ENCODE measurements at places on chromosomes 1 and 21.

GRCh38 chr1:115977499-115978258 is 1.4 kb downstream of the SLC22A15 start:
- no peak for DNase-seq

GRCh38 chr1:94026619-94027380 is 94.1 kb downstream of the ABCA4 start:
- DNase-seq, result no peak

GRCh38 chr1:59394706-59395425 is 98.0 kb downstream of the FGGY start:
- DNase-seq, result no peak

- no peak for DNase-seq
These were observed 27.2 kb downstream of the PCBP3 start for GRCh38 chr21:45670731-45671130.

- no peak for DNase-seq
These were observed 3.2 kb upstream of the AK2 start for GRCh38 chr1:33039840-33040239.

GRCh38 chr1:177884479-177885021 is 85.3 kb downstream of the SEC16B start:
- no peak for DNase-seq

DNA sequence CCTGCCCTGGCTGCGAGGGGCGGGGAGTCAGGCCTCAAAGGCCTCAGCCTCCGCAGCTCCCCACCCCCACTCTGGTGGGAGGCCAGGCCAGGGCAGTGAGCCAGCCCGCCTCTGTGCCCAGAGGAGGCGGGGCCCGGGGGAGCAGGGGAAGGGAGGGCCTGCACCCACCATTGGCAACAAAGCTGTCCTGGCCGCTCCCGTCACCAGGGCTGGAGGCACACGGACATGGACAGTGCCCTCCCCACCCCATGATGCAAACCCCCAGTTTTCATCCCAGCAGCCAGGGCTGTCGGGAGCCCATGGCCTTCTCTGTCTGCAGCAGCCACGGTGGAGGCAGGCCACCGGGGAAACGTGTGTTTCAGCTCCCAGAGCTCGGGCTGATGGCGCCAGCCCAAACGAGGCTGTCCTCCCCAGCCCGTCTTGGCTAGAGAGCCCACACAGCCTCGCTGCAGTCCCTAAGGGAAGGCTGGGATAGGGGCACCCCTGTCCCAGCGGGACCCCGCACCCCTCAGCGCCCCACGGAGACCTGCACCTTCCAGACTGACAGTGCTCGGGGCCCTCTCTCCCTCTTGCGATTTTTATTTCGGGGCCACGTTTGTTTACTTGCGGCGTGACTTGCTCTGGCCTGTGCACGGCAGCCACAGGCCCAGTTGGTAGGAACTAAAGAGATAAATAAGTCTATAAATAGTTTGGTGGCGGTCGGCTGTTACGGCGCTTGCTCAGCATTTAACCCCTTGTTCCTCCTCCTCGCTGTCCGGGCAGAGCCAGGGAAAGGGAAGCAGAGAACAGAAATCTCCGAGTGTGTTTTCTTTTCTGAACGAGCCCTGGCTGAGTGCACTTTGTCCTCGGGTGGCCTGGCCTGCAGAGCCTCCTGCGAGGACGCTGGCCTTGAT is 101.8 kb downstream of the PRDM16 start:
- no peak for DNase-seq

GRCh38 chr1:2961081-2961480 is 60.2 kb upstream of the ACTRT2 start:
- DNase-seq, result no peak

- DNase-seq, result no peak
These were observed 9.4 kb upstream of the CTBS start for GRCh38 chr1:84583648-84584047.

DNA sequence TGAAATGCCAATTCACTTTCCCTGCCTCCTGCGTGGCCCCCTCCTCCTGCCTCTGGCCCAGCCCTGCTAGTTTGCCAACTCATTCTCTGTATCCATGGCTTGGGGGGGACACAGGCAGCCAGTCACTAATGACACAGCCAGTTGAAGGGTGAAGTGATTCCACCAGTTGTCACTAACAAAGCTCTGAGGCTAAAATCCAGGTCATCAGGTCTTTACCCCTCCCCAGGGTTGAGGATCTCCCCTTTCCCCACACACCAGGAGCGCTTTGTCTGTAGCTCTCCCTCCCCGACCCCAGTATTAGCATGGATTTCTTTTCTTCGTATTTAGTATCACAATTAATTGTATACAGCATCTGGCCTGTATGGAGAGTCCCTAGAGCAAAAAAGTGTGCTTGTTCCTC is 394.1 kb downstream of the RRAGC start:
- DNase-seq, result no peak

DNA sequence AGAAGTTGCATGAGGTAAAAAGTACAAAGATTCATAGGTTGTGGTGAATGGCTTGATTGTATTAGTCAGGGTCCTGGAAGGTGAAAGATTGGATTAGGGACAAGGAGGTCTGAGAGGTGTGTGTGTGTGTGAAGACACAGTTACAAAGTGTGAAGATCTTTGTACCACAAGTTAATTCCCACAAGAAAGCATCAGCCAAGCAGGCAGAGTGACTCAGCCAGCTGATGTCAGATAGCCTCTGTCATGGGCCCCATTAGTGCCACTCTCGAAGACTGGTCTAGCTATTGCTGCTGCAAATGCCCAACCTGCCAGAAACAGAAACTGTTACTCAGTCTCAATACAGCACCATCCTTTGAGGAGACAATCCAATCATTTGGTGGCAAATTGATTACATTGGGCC is 96.5 kb downstream of the DTL start:
- DNase-seq, result no peak

GRCh38 chr1:15353839-15354579 is 55.7 kb upstream of the EFHD2 start:
- DNase-seq, result no peak

DNA sequence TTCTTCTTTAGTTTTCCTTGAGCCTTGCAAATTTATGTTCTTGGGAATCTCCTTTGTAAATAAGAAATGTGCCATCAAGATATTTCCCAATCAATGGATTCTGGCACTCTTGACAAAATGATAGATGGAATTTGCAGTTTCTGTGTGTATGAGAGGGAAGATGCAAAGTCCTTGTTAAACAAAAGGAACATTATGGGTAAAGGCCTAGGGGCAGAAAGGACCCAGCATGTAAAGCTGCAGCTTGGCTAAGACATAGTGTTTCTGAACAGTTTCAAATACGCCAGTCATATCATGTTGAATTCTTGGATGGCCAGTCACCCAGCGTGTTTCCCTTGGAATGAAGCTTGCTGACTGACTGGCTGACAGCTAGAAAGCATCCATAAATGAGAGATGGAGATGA is 210.8 kb downstream of the NFIA start:
- DNase-seq, result no peak

DNA sequence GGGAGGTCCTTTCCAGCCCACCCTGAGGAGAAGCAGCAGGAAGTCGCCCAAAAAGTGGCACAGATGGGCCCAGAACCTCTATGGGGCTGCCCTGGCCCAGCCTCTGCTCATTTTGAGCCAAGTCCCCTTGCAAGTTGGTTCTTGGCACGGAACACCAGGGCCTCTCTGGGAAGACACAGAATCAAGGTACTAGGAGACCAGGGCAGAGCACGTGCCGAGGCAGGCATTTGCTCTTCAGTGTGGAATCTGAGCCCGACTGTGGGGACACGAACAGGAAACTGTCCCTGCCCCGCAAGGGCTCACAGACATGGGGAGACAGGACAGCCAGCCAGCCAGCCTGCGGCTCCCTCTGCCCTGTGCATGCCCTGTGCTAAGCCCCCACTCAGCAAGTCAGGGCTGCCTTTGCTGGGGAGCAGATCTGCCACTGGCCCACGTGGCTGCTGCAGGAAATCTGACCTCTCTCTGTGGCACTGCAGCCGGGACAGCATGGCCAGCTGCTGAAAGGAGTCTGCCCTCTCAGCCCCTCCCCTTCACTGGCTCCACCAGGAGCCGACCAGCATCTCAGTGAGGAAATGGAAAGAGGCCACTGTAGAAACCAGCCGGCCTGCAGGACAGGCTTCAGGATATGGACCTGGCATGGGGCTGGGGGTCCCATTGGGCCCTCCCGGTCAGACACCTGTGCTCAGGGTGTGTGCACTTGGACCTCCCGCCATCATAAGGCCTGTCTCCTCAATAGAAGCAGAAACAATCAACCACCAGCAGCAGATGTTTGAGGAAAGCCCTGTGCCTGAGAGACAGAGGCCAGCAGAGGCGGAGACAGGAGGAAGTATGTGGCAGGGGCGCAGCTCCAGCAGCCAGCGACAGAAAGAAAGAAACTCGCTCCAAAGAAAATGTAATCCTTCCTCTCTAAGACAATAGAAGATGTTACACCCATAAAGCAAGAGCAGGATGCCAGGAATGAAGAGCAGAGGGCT is 3.7 kb downstream of the ARHGEF16 start:
- no peak for DNase-seq

GRCh38 chr1:181061487-181061886 is 27.0 kb upstream of the IER5 start:
- no peak for DNase-seq

All from stimulated activated CD8-positive, alpha-beta memory T cell treated with anti-CD3 and anti-CD28 coated beads, Interleukin-15, amount 100 ng/mL, for 4 hours (primary cell).